A549 (cell line): ENCODE measurements at places on chromosomes 5 and 9. TPM values are rescaled to one million over a fixed set of nuclear protein-coding genes. Genes with fewer than 3 reads are reported as not detected.
A peak's percentile ranks its signal among the peaks of the same experiment; 100 is the strongest.

- DNase-seq: peak; percentile 4
Measured at GRCh38 chr5:11540112-11540511, 364.1 kb downstream of the CTNND2 start.

Gene PCDHGA6
- 0.22 to 0.37 TPM (median 0.23 TPM) in 3 replicates for polyA plus RNA-seq

DNA sequence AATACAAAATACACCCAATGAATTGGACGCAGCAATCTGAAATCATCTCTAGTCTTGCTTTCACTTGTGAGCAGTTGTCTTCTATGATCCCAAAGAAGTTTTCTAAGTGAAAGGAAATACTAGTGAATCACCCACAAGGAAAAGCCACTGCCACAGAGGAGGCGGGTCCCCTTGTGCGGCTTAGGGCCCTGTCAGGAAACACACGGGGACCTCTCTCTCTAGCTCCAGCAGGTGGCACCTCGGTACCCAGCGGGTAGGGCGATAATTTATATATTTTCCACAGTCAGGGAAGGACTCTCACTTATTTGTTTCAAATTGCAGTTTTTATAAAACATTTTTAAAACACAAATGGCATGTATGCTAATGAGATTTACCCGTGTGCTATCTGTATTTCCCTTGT lies 417.1 kb downstream of the KDM4C start:
- peak; percentile 11 for DNase-seq

Gene PCDHB13
- polyA plus RNA-seq: 0.05 to 0.08 TPM (median 0.08 TPM) in 3 replicates

DNA sequence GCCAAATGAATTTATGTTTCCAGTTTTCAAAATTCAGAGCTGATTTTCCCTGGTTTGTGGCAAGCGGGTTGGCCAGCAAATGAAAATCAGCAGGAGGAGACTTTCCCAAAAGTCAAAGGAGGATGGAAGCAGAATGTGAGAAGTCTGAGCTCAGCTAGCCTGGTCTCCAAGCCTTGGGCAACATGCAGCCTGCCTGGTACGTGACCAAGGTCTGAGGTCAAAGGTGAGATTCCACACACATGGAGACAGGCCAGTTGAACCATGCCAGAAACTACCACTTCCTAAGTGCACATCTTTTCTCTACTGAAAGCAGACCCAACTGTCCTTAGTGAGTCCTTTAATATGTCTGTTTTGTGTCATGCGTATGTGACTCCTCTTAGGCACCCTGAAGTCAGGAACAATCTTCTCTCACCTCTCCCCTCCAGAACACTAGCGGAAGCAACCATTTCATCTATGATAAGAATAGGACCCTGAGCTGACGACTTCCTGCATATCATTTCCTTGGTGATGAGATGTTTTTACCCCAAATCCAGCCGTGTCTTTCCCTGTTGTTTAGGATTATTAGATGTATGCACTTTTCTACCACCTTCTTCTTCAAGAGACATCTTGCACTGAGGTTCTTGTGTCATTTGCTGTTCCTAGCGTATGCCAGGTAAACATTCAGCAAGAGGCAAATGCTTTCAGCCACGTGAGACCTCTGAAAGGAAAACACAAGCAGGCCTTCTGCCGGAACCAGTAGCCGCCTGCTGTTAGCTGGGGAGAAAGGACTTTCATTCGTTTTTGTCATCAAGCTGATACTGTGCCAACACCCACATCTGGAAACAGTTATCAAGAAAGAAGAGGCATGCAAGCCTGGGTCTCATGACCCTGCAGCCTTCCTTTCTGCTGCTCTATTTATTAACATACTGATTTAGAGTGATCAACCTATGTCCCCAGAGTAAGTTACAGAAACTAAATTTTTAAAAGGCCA lies 9.7 kb upstream of the TGFBI start:
- no peak for DNase-seq

DNA sequence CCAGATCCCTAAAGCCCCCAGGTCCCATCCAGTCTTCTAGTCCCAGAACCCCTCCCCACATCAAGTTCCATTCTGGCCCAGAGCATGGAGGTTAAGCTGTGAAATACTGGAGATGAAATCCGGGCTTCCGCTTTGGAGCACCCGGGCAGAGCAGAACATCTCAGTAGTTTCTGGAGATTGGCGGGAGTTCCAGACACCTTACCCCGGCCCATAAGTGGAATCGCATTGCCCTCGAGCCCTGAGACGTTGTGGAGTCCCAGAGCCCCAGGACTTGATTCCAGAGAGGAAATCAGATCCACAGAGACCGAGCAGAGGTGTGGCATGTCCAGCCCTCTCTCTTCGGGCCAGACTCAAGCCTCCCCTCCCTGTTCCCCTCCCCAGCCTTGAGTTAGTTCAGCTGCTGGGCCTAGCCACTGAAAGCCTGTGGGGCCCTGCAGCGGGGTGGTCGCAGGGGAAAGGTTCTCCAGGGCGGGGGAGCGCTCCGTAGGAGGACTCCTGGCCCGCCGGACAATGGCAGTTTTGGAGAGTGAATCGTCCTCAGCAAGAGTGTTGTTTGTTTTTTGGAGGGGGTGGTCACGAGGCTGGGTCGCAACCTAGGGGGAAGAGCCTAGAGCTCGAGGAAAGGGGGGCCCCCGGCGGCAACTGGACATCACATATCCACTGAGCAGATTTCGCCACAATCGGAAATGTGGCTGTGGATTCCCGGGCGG lies 1.0 kb upstream of the PAX5 start:
- no peak for DNase-seq

Gene LCN12
- 2.8 to 3.6 TPM (median 3.0 TPM) in 3 replicates for polyA plus RNA-seq

GRCh38 chr9:134187891-134188385 lies 23.6 kb upstream of the RNU6ATAC start:
- no peak for DNase-seq

GRCh38 chr5:138909734-138910133 lies 34.6 kb upstream of the LRRTM2 start:
- no peak for DNase-seq

DNA sequence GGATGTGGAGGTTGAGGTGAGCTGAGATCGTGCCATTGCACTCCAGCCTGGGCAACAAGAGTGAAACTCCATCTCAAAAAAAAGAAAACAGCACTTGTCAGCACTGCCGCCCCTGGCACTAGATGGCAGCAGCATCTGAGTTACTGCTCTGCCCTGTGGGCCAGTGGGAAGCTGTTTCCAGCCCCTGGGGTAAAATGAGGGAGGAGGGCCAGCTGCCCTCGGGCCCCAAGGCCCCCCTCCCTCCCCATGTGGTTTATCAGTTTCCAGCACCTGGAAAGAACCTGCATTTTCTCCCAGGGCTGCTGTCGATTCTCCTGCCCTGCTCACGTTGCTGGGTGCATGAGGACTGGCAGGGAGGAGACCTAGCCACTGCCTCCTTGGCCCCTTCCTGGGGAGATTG lies 13.2 kb upstream of the CEL start:
- DNase-seq: peak; percentile 35

Gene TRIM7
- 21.8 to 23.2 TPM (median 23.1 TPM) in 3 replicates for polyA plus RNA-seq

Gene NME5
- polyA plus RNA-seq: not detected in 3 replicates
